ENCODE measurements at places on chromosomes 3 and 15.
A peak's percentile ranks its signal among the peaks of the same experiment; 100 is the strongest.

GRCh38 chr15:49468481-49468839 is 45.4 kb downstream of the FGF7 start:
- DNase-seq, result no peak

DNA sequence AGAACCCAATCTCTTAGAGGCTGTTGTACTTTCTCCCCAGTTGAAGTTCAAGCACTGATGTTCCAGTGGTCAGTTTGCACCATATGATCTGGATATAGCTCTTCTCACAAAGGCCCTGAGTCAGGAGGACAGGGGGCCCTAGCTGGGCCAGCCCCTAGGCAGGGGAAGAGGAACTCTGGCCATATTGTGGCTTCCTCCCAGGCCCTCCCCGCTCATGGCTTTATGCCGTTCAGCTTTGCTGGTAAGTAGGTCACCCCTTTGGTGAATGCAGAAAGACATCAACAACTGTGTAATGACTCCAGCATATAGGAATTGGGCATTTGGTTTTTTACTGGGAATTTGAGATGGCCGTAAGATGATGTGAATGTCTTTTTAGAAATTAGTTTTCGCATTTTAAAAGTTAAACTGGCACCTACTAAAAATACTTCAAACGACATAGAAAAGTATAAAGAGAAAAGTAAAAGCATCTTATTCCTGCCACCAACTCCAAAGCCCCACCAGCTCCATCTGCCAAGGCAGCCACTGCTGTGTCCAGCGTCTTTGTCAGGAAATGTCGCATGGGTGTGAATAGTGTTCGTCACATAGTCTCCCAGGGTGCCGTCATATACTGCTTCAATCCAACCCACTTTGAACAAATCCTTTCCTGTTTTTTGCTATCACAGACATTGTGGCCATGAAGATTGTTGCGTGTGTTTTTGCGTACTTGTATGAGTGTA is 25.3 kb downstream of the CCR9 start:
- no peak for DNase-seq

DNA sequence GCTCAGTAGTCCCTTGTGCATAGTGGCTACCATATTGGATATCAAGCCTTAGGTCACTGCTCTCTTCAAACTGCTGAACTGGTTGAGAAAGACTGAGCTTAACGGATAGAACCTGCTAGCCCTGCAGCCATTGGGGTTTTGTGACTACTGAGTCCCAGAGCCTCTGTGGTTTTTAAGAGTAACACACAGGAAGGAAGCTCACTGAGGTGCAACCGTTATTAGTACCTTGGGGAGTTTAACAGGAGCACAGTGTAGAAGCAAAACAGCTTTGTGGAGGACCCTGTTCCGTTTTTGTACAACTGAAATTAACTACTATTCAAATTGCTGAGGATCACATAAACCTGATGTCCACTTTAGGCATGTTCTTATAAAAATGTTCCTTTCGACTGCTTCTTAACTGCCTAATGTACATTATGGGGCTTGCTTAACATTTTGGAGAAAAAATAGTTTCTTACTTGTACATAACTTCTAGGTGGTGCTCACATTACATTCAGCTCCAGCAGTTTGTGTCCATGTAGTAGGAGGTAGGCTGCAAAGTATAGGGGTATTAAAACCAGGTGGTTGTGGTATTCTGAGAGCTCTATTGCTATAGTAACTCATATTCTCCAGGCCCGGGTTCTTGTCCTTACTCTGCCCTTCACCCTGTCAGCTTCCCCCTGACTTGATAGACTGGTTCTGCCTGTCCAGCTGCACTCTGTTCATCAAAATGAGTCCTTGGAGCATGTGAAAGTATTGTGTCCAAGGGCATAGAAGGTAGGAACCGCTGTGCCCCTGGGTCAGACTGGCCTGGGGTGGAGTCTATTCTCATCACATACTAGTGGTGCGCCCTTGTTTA is 17.3 kb downstream of the PXK start:
- peak; percentile 35 for DNase-seq

DNA sequence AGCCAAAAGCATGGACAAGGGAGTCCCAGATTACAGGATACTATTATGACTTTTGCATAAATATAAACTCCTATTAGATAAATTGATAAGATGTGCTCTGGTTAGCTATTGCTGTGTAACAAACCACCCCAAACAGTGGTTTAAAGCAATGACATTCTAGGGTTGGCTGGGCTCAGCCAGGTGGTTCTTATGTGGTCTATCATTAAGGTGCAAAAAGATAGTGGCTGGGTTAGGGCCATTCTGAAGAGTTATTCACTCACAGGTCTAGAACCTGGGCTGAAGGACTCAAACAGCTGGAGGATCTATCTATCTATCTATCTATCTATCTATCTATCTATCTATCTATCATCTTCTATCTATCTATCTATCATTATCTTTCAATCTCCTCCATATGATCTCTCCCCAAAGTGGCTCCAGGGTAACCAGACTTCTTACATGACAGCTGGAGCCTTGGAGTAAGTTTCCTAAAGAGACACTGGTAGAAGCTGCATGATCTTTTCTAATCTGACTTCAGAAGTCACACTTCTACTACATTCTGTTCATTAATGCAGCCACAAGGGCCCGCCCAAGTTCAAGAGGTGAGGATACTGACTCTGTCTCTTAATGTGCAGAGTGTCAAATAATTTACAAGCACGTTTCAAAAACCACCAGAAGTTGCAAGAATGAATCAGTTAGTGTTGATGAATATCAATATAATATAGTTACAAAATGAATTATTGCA is 74.9 kb upstream of the XCR1 start:
- DNase-seq, result no peak

GRCh38 chr15:63236272-63236671 is 41.1 kb upstream of the APH1B start:
- no peak for DNase-seq

DNA sequence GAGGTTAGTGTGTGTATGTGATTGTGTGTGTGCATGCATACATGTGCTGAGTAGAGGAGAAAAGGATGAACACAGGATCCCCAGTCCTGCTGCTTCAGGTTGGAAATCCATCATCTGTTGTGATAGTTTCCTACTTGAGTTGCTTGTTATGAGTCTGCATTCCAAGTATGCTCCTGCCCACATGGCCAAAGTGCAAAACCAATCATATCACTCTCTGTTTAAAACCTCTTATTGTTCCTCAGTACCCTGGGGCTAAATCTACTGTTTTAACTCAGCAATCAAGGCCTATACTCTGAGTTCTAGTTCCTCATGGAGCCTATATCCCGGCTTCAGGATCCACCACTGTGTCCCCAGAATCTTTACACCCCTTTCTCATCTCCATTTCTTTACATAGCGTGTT is 139.9 kb upstream of the TLE3 start:
- no peak for DNase-seq

DNA sequence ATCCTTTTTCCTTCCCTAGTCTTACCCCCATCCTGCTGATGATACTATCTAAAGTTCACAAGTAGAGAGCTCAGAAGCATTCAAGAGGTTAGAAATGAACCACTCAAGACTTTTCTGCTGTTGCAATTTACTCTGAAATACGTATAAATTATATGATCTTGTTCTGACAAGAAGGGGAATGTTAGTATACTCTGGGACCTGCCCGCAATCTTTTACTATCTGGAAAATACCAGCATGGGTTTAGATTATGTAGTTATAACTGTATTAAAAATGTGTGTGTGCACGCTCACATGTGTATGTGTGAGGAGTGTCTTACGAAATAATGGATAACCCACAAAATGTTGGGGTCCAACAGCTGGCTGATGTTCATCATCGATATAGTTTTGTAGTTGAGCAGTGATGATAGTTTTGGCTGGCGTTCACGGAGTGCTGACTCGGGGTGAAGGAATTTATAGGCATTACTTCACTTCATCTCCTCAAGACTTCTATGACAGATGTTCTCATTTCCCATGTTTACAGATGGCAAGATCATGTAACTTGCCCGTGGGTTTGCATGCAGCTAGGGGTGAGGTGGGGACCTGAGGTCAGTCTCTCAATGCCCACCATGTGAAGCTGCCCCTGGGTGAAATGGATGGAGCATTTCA is 297.5 kb upstream of the LYSMD4 start:
- DNase-seq, result no peak

DNA sequence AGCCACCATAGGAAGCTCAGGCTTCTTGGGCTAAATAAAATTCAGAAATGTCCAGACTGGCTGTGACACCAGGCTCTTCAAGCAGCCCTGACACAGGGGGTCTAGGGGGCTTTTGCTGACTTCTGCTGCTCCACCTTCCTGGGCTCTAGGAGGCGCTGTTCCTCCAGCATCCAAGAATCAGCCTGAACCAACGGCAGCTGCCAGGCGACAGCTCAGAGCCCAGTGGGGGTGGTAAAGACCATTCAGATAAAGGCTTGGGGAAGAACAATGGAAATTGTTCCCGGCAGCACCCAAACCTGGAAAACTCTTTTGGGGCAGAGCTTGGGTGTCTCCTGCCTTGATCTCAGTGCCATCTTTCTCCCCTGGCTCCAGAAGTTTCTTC is 21.6 kb upstream of the PSTPIP1 start:
- DNase-seq, result no peak

GRCh38 chr3:9902372-9903237 is at the start of gene IL17RE:
Gene IL17RE (plus strand): TSS chr3:9902848. CDS start chr3:9902933, 85 bp downstream.
- DNase-seq, result no peak

DNA sequence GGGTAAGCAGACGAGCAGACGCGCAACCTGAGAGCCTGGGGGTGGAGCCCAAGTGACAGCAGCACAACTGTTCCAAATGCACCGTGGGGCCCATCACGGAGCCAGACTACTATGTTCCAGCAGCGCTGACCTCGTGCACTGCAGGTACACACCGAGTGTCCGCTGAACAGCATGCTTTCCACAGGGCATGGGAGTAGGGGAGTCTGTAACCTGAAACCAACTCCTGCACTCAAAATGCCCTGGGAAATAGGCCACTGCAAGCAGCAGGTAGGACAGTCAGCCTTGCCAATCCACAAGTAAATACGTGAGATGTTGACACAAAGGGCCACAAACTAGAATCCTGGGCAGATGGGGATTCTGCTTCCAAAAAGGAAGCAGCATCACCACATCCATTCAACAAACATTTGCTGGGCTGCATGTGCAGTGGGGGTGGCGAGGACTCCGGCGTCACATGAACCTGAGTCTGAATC is 73.9 kb downstream of the TBC1D2B start:
- DNase-seq, result peak; percentile 46

GRCh38 chr3:120497818-120498217 is 47.0 kb upstream of the FSTL1 start:
- no peak for DNase-seq

- no peak for DNase-seq
Observed at GRCh38 chr3:122940628-122941086, 86.9 kb downstream of the SEMA5B start.

DNA sequence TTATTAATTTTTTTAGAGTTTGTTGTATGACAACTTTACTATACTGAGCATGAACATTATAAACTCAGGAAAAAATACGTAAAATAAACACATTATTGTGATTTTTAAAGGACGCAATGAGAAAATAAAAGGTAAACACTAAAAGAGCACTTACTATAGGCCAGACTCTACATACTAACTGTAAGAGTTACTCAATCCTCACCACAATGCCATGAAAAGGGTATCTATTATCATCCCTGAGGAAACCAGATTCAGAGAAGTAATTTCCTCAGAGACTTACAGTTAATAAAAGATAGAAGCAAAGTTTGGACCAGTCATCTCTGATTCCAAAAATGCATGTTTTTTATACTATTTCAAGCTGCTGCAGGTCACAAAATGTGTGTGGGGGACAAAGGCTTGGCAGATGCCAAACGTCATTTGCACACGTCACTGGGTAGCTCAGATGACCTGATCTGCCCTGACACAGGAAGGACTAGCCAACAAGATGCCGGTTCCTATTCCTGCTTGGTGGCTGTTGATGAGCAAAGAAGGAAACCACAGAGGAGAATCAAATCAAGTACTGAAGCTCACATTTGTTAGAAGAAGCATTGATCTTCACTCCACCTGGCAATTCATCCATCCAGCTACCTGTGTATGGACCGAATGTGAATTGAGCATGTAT is 42.3 kb downstream of the KLHL6 start:
- DNase-seq, result no peak

- no peak for DNase-seq
Observed at GRCh38 chr15:41923401-41923997, 29.6 kb upstream of the SPTBN5 start.

GRCh38 chr3:8359133-8359532 is 142.5 kb upstream of the LMCD1 start:
- DNase-seq, result no peak

GRCh38 chr3:59450946-59451763 is 401.3 kb upstream of the CFAP20DC start:
- no peak for DNase-seq

DNA sequence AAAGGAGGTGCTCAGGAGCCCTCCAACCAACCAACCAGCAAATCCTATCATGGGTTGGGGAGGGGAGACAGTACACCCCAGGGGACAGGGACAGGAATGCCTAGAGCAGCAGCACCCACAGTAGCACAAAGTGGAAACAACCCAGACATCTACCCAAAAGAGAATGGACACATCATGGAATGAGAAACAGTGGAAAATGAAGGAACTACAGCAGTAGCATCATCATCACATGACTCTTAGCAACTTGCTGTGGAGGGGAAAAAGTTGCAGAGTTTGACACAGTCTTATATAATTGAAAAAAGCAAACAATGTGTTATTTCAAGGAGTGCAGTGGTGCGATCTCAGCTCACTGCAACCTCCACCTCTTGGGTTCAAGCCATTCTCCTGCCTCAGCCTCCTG is 11.0 kb downstream of the C3orf22 start:
- no peak for DNase-seq
